K562 (cell line): ENCODE measurements at places on chromosomes 3 and 15. TPM values are rescaled to one million over a fixed set of nuclear protein-coding genes. Genes with fewer than 3 reads are reported as not detected.

Gene PLD1
- total RNA-seq: 20.0 and 28.8 TPM in 2 replicates

DNA sequence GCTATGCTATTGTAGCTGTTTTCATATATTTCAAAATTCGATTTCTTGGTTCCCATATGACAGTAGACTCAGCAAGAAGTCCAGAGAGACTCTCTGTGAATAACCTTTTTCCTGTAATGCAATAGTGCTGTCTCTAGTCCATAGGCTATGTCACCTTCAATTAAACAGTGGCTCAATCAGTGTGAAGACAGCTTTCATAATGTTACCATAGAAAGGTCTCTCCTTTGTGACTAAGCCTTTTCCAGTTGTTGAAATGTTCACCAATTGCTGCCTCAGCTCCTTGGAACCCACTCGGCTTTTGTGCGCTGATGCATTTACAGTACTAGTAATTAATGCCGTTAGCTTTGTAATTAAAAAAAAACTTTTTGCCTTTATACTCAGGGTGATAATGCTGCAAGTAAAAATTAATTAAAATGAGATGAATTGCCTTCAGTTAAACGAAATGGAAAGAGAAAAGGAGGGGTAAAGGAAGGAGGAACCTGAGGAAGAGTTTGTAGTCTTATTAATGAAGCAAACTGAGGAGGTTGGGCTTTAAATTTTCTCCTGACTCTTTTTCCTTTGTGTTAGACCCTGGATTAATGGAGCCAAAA is 214.8 kb downstream of the LSAMP start:
- H3K27ac ChIP-seq: no peak overlapping the region
- no peaks in the 10 kb centered on the region for H3K36me3 ChIP-seq
- no peaks in the 10 kb centered on the region for H3K27me3 ChIP-seq
- H3K4me1 ChIP-seq: no peaks in the 10 kb centered on the region
- no peak for DNase-seq
- H3K4me3 ChIP-seq: no peak overlapping the region

Gene CADPS
- total RNA-seq: not detected in 2 replicates

Gene RPS17
- total RNA-seq: 2,376 and 2,708 TPM in 2 replicates

- H3K27me3 ChIP-seq: no peaks in the 10 kb centered on the region
- no peak overlapping the region for H3K4me3 ChIP-seq
Measured at GRCh38 chr3:45479621-45480035, 91.3 kb downstream of the LARS2 start.

DNA sequence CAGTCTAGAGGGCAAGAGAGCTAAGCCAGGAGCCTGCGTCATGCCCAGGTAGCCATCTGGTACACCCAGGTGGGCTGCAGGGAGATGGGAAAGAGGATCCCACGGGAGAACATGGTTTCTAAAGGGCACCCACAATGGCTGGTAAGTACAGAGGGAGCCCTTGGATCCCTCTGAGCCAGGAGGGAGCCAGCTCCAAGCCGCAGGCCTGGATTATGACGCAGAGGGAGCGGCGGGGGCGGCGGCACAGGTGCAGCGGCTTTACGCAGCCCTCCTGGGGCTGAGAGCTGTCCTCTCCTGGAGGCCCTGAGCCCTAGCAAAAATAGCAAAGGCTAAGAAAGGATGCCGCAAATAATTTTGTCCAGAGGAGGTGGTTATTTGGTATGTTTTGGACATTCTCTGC is 2.8 kb downstream of the CAV3 start:
- no peak for DNase-seq
- H3K27me3 ChIP-seq: peaks cover 19% of the 10 kb centered on the region
- no peaks in the 10 kb centered on the region; the same call in 2 of the 3 replicates for H3K4me1 ChIP-seq

GRCh38 chr3:39207361-39208186 is 15.2 kb upstream of the XIRP1 start:
- no peak overlapping the region for H3K27ac ChIP-seq
- peaks cover 36% of the 10 kb centered on the region for H3K27me3 ChIP-seq
- DNase-seq: no peak
- H3K4me3 ChIP-seq: no peak overlapping the region
- H3K4me1 ChIP-seq: no peaks in the 10 kb centered on the region
- no peaks in the 10 kb centered on the region for H3K36me3 ChIP-seq

GRCh38 chr3:73572368-73572767 is 52.4 kb downstream of the PDZRN3 start:
- DNase-seq: no peak
- H3K4me3 ChIP-seq: no peak overlapping the region
- no peaks in the 10 kb centered on the region for H3K27me3 ChIP-seq
- no peaks in the 10 kb centered on the region for H3K36me3 ChIP-seq

DNA sequence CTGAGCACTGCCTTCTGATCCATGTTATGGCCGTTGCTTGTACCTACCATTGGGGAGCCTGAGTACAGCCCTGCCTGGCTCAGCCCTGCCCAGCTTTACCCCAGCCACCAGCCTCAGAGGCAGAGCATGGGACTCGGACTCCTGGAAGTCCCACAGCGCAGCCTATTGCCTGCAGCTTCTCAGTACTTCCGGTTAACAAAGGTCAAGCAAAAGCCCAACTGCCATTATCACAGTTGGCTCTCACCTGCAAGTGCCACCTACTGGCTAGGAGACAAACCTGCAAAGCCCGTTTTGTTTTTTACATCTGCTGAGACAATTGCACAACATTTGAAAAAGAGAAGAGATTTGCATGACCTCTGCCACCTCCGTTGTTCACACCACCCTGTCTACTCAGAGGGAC is 1081.7 kb downstream of the NAALADL2 start:
- no peak overlapping the region for H3K27ac ChIP-seq
- H3K4me3 ChIP-seq: no peak overlapping the region
- no peaks in the 10 kb centered on the region for H3K4me1 ChIP-seq
- no peaks in the 10 kb centered on the region for H3K36me3 ChIP-seq
- no peaks in the 10 kb centered on the region for H3K27me3 ChIP-seq

GRCh38 chr3:131402391-131403039 is 20.9 kb downstream of the NUDT16 start:
- H3K27ac ChIP-seq: no peak overlapping the region
- H3K27me3 ChIP-seq: no peaks in the 10 kb centered on the region; the same call in 2 of the 3 replicates
- H3K4me1 ChIP-seq: no peaks in the 10 kb centered on the region
- no peak for DNase-seq
